ENCODE measurements at places on chromosomes 12 and 14.

- no peak for DNase-seq
These were observed 116.8 kb downstream of the CRADD start for GRCh38 chr12:93793983-93794382.

GRCh38 chr12:87796961-87797516 is 232.2 kb downstream of the C12orf50 start:
- no peak for DNase-seq

GRCh38 chr12:34333337-34333736 is 311.0 kb downstream of the ALG10 start:
- DNase-seq: no peak

DNA sequence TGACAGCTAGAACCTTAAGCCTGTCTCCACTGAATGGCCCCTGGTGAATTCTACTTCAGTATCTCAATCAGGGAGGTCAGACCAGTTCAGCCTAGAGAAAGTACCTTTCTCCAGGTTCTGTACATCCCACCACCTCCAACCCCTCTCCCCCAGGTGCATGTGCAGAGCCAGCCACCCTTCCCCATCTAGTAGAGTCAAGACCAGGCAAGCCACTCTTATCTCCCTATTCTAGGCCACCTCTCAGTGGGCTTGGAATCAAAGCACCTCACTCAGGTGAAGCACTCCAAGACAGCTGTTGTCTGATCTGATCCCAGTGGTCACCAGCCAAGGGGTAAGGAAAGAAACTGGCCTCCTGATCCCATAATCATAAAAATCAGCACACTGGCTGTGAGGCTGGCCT is 340.9 kb downstream of the BCL11B start:
- DNase-seq: no peak

- no peak for DNase-seq
These were observed 384.5 kb upstream of the DDHD1 start for GRCh38 chr14:53537422-53538315.

- no peak for DNase-seq
These were observed 33.6 kb upstream of the MAP3K9 start for GRCh38 chr14:70842851-70843462.

DNA sequence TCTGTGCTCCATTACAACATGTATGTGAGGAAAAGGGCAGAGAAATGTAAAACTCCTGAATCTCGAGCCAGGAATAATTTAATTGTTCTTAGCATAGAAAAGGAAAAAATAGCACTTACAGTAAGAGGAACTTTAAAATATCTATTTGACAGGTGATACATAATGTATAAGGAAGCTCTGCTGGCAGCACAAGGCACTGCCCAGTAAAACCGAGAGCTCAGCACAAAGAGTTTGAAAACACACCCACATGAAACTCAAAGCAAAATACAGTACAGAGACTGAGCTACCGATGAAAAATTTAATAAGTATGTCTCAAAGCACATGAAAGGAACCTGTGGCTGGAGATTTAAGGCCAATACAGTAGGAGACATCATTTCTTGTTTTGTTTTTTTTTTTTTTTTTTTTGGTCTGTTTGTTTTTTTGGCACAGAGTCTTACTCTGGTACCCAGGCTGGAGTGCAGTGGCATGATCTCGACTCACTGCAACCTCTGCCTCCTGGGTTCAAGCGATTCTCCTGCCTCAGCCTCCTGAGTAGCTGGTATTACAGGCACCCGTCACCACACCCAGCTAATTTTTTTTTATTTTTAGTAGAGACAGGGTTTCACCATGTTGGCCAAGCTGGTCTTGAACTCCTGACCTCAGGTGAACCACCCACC is 19.2 kb downstream of the CLIP1 start:
- DNase-seq: no peak

DNA sequence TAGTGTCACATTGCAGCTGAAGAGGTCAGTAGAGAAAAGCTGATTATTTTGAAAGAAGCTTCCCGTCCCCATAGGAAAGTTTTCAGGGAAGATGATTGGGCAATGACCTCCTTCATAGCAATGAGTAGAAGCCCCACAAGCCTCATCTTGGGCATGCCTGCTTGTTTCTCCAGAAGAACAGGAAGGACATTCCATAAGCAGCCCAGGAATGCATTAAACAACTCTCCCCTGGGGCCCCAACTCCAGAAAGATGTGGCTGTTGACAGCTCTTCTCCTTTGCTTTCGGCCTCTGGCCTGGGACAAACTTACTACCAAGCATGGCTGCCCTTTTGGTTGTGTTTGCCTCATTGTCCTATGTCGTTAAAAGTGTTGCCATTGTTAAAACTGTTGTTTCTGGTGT is 5.7 kb upstream of the VDR start:
- peak; percentile 37 for DNase-seq

DNA sequence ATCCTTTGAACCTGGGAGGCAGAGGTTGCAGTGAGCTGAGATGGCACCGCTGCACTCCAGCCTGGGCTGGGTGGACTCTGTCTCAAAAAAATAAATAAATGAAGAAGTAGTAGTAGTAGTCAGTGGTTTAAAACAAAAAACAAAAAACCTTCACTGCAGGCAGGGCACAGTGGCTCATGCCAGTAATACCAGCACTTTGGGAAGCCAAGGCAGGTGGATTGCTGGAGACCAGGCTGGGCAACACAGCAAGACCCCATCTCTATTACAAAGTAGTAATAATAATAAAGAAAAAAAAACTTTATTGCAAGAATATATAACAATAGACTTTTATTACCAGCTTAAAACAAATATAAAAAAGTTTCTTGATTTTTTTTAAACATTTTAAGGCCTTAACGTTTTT is 13.8 kb upstream of the NEK9 start:
- no peak for DNase-seq

DNA sequence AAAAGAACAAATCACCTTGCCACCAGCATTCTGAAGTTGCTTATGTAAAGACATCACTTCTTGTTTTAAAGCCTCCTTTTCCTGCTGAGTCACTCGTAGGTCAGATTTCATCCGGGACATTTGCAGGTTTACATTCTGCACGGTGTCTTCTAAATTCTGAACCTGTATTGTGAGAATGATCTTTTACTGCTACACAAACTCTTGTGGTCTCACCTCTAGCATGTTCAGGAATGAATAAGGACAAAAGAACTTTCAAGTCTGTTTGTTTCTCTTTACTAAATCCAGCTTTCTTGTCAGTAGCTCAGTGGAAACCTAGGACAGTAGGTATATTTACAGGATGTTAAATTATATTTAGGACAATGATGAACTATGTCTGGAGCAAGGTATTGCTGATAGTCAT is 73.5 kb upstream of the SAV1 start:
- DNase-seq: no peak

DNA sequence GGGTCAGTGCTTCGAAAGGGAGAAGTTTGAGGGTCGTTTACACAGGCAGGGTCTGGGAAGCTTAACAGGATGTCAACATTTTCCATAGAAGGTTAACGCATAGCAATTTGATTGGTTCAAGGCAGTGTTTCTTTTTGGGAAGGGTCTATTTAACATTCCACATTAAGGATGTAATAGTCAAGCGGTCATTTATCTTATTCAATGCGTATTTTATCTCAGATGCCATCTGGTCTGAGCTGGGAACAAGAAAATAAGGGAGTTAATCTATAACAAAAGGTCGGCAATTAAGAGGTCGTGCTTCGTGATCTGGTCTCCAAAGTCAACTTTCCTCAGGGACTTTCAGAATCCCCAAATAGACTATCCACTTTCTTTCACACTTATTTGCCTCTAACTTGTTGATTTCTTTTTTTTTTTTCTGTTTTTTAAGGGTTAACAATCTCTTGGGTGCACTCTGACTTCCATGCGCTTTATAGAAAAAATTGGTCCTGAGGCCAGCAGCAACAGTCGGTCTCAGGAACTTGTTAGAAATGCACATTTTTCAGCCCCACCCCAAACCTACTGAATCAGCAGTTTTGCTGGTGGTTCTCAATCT is 550 bp upstream of the RESF1 start:
- no peak for DNase-seq

DNA sequence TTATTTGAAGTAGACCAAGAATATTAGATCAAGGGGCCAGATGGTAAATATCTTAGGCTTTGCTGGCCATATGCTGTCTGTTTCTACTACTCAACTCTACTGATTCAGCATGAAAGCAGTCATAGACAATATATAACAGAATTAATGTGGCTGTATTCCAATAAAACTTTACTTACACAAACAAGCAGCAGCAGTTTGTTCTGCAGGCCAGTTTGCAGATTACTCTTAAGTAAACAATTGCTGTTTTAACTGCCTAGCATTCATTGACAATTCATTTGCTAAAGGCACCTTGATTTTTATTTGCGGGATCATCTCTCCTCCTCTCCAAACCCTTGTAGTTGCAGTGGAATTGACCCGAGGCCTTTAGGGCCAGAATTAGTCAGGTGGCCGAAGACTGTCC is 94.1 kb upstream of the GARIN6 start:
- DNase-seq: no peak

GRCh38 chr14:33679461-33680225 is 271.2 kb downstream of the EGLN3 start:
- DNase-seq: peak; percentile 53

DNA sequence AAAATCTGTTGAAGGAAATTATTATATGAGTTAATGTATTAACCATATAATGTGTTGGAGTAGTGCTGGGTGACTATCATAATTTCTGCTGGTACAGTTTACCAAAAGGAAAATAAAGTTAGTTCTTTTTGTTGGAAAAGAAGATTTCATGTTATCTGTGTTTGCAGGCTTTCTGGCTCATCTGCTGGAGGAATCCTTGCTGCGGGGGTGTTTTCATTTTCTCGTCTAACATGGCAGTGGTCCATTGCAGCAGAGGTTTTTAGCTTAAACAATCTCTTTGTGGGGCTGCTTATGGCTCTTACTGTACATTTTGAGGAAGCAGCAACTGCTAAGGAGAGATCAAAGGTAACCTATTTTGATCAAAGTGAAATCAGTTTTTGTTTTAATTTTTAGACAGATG is 24.1 kb downstream of the TMEM260 start:
- no peak for DNase-seq

- DNase-seq: no peak
These were observed 990 bp downstream of the FERMT2 start for GRCh38 chr14:52949711-52950409.

GRCh38 chr14:52885230-52885629 is 65.6 kb downstream of the FERMT2 start:
- DNase-seq: no peak

GRCh38 chr12:112322882-112323547 is 59.2 kb downstream of the HECTD4 start:
- DNase-seq: no peak

DNA sequence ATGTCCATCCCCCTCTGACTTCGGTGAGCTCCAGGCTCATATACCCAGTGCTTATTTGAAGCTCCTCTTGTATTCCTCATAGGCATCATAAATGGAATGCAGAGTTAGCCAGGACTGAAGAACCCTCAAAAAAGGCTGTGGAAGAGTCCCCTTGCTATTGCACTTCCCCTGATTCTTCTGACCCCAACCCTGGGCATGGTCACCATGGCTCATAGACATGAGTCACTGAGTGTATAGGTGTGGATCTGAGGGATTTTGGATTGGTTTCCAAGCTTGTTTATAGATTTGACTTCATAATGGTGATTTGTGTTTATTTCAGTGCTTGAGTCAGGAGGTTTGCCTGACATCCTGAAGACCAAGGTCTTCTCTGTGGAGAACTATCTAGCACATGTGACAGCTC is 98.4 kb upstream of the SLC38A2 start:
- no peak for DNase-seq

DNA sequence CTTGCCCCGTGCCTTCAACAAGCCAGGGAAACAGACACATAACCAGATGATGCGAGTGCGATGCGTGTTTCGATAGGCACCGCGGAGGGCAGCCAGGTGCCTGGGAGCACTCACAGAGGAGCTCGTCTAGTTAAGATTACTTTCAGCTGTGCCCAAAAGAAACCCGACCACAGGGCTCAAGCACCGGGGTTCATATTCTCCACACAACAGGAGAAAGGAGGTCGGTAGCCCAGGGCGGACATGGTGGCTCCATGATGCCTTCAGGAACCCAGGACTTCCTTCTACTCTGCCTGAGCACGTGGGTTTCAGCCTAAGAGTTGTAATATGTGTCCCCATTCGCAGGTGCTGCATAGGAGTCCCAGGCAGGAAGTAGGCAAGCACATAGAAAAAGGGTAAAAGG is 53.7 kb upstream of the DDX11 start:
- no peak for DNase-seq

DNA sequence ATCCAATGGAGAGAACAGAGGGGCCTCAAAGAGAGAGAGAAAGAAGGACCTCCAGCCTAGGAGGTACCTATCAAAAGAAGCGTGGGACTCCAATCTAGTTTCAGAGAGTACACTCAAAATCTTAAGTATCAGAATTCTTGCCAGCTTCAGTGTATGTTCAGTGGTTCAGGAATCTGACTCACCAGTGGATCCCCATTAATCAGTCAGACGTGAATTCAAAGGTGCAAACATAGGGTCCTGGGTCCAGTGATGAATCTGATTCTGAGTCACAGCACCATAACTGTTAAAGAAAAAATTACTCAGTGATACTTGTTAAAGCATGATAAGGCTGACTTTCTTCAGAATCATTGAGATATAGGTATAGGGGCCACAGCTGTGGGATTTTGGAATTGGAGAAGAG is 33.2 kb downstream of the ETNK1 start:
- DNase-seq: no peak

GRCh38 chr14:62626416-62626815 is 418.8 kb downstream of the KCNH5 start:
- no peak for DNase-seq

GRCh38 chr14:24398293-24398652 is 530 bp upstream of the NYNRIN start:
- DNase-seq: no peak

- DNase-seq: no peak
These were observed 88.3 kb downstream of the NPAS3 start for GRCh38 chr14:33026850-33027430.

DNA sequence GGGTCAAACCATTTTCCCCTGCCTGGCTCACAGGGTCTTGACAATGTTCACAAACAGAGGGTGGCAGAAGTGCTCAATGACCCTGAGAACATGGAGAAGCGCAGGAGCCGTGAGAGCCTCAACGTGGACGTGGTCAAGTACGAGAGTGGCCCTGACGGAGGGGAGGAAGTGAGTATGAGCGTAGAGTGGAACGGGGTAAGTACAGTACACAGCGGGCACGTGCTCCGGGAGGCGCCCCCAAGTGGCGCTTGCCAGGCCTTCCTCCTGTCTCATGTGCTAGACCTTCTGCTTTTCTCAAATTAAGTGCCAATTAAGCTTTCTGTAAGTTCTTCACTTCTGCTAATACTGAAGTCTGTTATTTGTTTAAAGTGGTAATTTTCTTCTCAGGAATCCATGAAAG is 35.9 kb downstream of the XRCC3 start:
- DNase-seq: no peak

GRCh38 chr12:42284876-42285275 is 41.0 kb downstream of the ZCRB1 start:
- no peak for DNase-seq

Data from fibroblast of skin of left biceps (primary cell).